ENCODE measurements at places on chromosomes 4 and X. TPM values are rescaled to one million over a fixed set of nuclear protein-coding genes. Genes with fewer than 3 reads are reported as not detected.

Gene PDLIM3
- total RNA-seq: 2,123 TPM

Gene SH3RF1
- 9.2 TPM for total RNA-seq

DNA sequence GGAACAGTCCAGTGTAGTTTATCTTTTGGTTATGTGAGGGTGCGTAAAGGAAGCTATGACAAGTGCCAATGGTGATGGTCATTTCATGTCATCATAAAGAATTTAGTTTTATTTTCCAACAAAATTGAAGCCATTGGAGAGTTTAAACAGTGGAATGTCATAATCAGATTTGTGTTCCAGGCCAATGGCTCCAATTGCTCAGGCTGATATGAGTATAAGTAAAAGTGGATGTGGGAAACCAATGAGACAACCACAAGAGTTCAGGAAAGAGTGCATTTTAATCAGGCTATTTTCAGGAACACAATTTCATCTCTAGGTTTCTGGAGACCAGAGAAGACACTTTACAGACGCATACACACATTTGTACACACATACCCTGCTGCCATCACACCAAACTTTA, 20.7 kb downstream of the SPANXC start:
- no peak for ATAC-seq

DNA sequence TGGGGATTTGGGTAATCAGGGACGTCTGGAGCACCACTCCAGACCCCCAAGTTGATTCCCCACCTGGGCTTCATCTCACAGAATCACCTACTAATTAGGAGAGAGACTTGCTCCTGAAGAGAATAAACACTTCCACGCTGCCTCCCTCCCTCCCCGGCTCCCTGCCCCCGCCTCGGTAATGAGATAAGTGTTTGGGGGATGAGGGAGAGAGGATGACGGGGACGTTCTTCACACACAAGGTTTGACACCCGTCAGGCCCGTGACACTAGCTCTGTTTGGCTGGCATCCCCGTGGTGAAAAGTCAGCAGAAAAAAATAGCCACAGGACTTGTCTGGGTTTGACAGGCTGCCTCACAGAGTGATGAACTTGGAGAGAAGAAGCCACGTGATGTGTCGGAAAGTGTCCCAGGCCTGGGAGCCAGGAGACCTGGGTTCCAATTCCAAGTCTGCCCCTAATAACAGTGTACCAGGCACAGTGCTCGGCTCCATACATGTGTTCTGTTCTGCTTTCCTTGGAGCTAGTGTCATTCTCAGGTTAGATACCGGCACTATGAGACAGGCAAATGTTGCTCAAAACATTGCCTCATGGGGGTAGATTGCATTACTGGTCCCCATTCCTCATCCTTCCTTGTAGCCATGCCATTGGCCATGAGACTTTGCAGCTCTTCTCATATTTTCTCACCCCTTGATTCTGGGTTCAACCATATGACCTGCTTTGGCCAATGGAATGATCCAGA, 578.0 kb downstream of the BCOR start:
- no peak for ATAC-seq

DNA sequence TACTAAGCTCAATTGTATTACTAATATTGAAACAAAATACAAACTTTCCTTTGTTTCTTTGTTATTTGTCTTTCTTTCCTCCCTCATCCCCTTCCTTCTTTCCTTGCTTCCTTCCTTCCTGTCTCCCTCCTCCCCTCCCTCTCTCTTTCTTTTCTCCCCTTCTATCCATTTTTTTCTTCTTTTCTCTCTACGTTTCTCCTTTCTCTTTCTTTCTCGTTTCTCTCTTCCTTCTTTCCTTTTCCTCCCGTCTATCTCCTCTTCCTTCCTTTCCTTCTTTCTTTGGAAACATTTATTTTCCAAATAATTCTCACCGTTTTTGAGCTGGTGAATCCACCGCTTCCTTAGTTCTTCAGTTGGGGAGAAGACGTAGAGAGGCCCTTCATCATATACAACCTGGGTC, 16.3 kb downstream of the BTK start:
- no peak for ATAC-seq

- ATAC-seq: no peak
Observed at GRCh38 chrX:40290517-40290916, 192.8 kb upstream of the BCOR start.

DNA sequence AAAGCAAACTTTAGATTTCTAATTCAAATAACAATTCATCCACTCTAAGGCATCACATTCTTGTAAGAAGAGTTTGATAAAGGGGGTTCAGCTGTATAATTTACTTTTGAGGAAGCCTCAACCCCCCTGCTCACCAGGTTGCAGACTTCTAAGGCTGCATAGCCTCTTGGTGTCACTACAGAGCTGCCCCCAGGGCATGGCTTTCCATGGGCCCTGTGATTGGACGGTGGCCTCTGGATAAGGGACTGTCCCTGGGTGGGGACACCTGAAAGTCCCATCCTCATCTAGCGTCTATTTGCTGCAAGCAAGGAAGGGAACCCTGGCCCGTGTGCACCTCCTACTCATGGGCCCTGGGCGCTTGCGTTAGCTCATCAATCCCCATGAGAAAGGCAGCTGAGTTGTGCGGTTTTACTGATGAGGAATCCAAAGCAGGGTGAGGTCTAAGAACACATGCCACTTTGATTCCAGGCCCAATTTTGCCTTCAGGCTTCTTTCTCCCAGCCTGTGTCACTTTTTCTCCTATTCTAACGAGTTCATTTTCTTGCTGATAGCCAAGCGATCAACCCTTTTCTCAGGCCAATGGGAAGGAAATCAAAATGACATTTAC, 51.8 kb downstream of the SCML1 start:
- ATAC-seq: no peak

GRCh38 chr4:168531305-168531704, 34.5 kb downstream of the PALLD start:
- no peak for ATAC-seq

GRCh38 chrX:130184857-130185256, 13.1 kb downstream of the RAB33A start:
- no peak for ATAC-seq

GRCh38 chr4:28682847-28683246, 1822.2 kb downstream of the STIM2 start:
- no peak for ATAC-seq
